ENCODE measurements at places on chromosomes 3 and 15.

- DNase-seq: no peak
Measured at GRCh38 chr3:144045766-144046165, 74.1 kb downstream of the DIPK2A start.

GRCh38 chr3:26064297-26064696 is 274.4 kb downstream of the OXSM start:
- DNase-seq: no peak

- DNase-seq: no peak
Measured at GRCh38 chr3:169575381-169575780, 88.1 kb downstream of the MECOM start.

- no peak for DNase-seq
Measured at GRCh38 chr15:98860281-98861041, 147.1 kb downstream of the PGPEP1L start.

DNA sequence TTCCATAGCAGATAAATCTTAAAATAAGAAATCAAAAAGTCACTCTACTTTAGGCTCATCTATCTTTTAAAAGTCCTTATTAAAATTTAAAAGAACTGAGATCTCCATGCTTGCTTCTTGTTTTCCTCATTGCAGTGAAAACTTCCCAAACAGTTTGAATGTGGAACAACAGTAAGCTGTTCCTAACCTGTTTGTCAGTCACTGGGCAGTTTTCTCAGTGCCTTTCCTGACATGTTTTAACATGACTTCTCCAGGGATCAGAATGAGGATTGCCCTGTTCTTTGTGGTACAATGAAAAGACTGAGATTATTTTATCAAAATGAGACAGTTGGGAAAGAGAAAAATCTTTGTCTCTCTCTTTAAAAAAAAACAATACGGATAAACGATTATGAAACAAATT is 774 bp downstream of the GPR87 start:
- no peak for DNase-seq

DNA sequence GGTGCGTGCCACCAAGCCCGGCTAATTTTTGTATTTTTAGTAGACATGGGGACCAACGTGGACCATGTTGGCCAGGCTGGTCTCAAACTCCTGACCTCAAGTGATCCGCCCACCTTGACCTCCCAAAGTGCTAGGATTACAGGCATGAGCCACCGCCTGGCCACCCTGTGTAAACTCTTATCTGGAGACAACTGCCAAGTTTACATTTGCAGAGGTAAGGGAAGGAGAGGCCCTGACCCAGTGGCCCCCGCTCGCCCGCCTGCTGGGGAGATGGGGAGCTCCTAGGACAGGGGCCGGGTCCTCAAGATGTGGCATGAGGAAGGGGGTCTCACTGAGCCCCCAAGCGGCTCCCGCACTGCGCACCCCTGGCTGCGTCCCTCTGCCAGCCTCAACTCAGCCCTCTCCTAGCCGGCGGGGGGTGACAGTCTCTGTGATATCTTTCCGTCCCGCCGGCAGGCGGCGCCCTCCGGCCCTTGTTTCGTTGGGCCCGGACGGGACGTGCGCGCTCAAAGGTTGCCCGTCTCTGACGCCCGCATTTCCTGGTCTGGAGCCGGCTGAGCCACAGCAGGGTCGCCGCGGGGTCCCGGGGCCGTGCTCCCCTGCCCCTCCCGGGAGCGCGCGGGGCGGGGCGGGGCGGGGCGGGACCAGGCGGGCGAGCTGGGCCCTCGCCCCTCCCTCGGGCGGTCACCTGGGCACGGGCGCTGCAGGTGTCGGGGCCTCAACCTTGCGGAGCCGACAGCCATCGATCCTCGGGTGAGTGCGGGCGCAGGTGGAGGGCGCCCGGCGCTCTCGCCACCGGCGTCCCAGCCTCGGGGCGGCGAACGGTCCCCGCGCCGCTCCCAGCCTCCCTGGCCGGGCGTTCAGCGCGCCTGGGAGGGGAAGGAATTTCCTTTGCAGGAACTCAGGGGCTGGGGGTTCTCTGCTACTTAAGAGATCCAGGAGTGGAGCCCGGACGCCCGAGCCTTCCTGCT is at the start of gene GPR160:
GPR160 (plus strand) TSS at position 533 of the 971 bp plus-strand sequence. CDS start 45,978 bp downstream, outside the sequence.
- DNase-seq: peak; percentile 81

- DNase-seq: no peak
Measured at GRCh38 chr3:54294214-54294613, 171.9 kb downstream of the CACNA2D3 start.

GRCh38 chr3:168024537-168024941 is 71.2 kb downstream of the GOLIM4 start:
- DNase-seq: no peak

DNA sequence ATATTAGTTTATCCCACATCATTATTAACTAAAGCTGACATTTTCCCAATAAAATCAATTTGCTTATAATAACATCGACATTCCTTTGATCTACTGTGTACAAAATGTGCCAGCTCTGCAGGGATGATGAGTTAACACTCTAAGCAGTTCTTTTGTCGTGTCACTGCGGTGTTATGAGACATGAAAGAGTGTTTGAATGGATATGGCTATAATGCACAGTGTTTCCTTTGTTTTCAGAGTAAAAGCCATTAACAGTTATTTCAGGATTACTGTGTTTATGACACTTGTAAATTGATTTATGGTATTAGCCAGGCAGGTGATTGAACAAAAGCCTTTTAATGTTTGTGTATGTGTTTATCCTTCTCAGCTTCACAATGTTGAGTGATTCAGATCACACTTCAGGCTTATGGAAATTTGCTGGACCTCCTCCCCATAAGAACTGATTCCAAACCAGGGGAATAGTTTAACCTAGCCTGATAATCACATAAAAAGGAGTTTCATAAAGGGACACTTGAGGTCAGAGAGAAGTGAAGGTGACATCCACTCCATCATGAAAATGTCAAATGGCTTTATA is 115.7 kb downstream of the CHL1 start:
- DNase-seq: no peak

- DNase-seq: no peak
Measured at GRCh38 chr15:28094732-28095521, 4.2 kb downstream of the OCA2 start.

- DNase-seq: no peak
Measured at GRCh38 chr15:40932649-40933516, 3.7 kb downstream of the DLL4 start.

- no peak for DNase-seq
Measured at GRCh38 chr3:177431525-177432176, 234.4 kb upstream of the TBL1XR1 start.

GRCh38 chr15:33934396-33934795 is 33.9 kb upstream of the CHRM5 start:
- no peak for DNase-seq

- no peak for DNase-seq
Measured at GRCh38 chr15:35136321-35137189, 51.5 kb upstream of the NANOGP8 start.

DNA sequence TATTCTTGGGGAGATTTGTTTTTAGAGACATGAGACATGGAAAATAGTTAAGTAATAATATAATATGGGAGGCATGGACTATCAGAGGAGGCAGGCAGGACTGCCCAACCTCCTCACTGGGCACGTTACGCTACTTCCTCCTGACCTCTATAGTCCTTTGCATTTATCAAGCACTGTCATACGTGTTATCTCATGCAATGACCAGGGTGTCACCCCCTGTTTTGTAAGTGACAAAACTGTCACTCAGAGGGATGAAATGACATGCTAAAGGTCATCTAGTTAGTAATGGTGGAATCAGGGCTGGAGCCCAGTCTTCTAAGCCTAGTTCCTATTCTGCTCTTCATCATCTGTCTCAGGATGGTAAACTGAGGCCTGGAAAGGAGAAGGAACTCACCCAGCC is 66.7 kb downstream of the ST6GAL1 start:
- no peak for DNase-seq

DNA sequence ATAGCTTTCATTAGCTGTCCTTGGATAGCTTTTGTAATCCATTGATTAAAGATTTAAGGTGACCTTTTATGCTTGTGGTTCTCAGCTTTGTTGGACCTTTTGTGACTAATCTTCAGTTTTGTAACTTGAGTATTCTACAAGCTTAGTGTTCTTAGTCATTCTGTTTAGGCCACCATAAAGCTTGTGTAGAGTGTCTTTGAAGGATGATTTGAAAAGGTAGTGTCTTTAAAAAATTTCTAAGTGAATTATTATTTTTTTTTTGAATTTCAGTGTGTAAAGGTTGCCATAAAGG is 7.5 kb downstream of the MORF4L1 start:
- no peak for DNase-seq

GRCh38 chr3:189331002-189331418 is 159.2 kb downstream of the TPRG1 start:
- no peak for DNase-seq

- no peak for DNase-seq
Measured at GRCh38 chr15:29970402-29970695, 112.4 kb upstream of the GOLGA8J start.

DNA sequence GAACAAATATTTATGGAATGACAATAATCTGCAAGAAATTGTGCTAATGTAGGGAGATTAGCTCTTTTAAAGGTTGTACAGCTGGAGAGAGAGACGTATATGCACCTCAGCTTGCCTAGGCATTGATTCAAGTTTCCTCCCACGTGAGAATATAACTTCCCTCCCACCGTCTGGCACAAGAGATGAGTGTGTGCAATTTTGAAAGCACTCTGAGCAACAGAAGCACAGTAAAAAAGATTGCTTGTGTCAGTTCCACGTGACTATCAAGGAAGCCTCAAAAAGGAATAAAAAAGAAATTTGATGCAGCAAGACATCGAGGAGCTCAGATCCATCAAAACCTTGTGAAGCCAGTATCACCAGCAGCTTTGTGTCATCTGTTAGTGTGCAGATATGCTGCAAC is 435.3 kb downstream of the TUSC7 start:
- DNase-seq: no peak

GRCh38 chr15:62275831-62276230 is 110.7 kb upstream of the C2CD4B start:
- DNase-seq: no peak

DNA sequence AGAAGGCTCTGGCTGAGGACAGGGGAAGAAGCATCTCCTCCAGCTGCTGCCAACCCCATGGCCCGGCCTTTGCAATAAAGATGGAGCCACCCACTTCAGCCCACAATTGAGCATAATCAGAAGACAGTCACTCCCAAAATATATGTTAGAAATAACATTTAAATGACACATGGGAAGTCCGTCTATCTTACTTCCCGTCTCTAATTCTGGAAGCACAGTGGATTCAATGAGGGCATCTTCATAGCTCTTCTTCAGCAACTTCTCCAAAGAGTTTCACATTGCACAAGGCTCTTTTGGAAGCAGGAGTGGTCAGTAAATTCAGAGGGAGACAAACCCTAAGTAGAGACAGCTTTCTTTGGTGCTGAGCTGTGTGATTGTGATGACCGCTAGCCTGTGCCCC is 67.0 kb upstream of the SEC61A1 start:
- no peak for DNase-seq

DNA sequence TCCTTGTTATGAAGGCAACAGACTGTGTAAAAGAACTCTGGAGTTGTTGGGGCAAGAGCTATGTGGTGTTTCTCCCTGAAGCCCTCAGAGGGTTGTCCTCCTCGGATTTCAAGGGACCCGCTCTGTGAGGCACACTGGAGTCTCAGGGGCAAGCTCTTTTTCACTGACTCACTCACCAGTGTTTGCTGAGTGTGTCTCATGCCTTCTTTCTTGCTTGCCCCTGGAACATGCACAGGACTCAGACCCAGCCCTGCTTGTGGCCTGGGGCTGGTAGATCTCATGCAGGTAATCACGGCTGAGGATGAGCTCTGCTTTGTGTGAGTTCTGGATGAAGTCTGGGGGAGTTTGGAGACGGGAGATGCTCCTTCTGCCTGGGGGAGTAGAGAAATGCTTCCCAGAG is 93.7 kb downstream of the CACNA1D start:
- no peak for DNase-seq

DNA sequence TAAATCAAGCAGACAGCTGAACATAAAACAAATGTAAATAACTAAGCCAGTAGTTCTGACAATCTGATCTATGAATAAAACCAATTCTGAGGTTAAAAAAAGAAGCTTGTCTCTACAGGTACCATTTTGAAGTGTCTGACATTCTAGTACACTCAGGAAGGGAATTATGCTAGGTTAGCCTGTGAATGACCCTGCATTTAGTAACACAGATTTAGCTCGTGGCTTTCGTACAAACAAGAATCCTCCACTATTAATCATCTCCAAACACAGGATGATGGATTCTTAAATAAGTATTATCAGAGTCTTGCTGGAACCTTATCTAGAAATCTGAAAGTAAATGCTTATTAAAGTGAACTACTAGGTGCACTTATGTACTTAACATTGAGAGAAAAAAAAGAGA is 1120.1 kb downstream of the ROBO1 start:
- DNase-seq: no peak

- DNase-seq: peak; percentile 8
Measured at GRCh38 chr15:47987908-47988532, 132.8 kb upstream of the SLC24A5 start.

DNA sequence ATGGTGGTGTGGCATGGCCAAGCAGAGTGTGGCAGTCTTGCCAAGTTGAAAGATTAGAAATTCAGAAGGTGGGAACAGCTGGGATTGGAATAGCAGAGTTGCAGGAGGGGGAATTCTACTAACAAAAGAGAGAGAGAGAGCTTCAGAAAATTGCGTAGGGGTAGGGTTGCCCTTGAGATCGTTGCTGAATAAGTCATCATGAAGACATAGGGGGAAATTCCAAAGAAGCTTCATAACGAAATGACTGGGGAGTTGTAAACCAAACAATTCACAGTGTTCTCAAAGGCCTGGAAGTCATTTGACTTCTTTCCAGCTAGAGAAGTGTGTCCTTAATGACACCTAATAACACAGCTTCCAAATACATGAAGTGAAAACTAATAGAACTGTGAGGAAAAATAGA is 26.3 kb upstream of the TIPARP start:
- DNase-seq: no peak

DNA sequence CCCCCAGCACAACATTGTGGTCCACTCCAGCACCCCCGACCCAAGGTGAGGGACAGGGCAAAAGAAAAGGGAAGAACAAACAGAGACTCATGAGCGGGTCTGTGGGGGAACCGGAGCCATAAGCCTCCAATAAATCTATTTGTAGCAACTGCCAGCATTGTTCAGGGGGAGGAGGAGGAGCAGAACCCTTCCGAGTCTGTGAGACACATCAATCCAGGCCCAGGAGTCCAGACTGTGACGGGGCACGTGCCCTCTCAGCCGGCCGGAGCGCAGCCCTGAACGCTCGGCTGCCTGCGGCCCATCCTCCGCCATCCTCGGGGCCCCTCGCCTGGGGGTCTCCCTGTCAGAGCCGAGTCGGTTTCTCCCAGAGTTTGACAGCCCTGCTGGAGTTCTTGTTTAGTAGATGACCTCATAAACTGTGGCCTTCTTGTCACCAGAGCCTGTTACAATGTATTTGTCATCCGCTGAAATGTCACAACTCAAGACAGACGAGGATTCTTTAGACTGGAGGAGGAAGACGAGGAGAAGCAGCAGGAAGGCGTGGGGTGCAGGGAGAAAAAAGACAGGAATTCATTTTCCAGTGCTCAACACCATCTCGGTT is 47.9 kb downstream of the TLE3 start:
- no peak for DNase-seq

DNA sequence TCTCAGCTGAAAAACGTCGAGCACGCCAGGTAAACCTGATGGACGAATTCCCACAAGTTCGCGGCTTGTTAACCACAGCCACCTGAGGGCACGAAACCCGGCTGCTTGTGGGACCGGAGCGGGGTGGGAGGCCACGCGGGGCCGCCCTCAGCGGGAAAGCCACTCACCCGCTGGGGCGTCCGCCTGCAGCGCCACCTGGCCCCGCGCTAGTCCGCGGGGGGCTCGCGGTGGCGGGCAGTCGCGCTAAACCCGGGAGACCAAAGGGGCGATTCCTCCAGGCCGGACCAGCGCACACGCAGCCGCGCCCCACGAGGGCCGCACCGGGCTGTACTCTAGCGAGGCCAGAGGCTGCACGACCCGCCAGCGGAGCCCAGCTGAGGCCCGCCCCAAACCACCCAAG is 15.7 kb upstream of the CFAP161 start:
- DNase-seq: no peak

GRCh38 chr3:23666818-23667217 is 138.9 kb upstream of the UBE2E1 start:
- DNase-seq: no peak

Data from stimulated activated CD4-positive, alpha-beta T cell treated with anti-CD3 and anti-CD28 coated beads, Interleukin-12 subunit alpha, Interleukin-12 subunit beta, amount 100 ng/mL, for 48 hours (primary cell).